Amygdala (tissue), 56 donors: ENCODE measurements at places on chromosomes 3 and 15.
A peak's percentile ranks its signal among the peaks of the same experiment; 100 is the strongest.

GRCh38 chr3:111107662-111108035, 36.0 kb downstream of the NECTIN3 start:
- no peak for DNase-seq

GRCh38 chr3:27220166-27220565, 149.0 kb downstream of the NEK10 start:
- no peak for DNase-seq

- no peak for DNase-seq
Observed at GRCh38 chr15:99202176-99202552, 47.2 kb downstream of the TTC23 start.

- no peak for DNase-seq
Observed at GRCh38 chr15:63526401-63526800, 22.0 kb downstream of the USP3 start.

- peak; percentile 74 for DNase-seq
Observed at GRCh38 chr15:24772686-24773373, 97.3 kb downstream of the NPAP1 start.

DNA sequence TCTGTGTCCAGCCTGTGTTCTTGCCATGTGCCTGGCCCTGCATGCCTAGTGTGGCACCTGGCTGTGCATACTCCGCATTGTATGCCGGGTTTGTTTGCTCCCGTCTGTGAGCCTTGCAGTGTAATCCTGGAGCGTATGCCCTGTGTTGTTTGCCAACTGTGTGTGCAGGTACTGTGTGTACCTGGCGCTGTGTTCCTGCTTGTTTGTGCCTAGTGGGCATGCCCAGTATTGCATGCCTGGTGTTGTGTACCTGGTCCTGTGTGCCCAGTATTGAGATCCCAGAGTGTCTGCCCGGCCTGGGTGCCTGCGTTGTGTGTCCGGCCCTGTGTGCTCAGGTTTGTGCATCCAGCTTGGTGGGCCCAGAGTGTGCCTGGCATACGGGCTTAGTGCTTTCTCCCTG, 54.5 kb upstream of the CHRNA7 start:
- DNase-seq: no peak

DNA sequence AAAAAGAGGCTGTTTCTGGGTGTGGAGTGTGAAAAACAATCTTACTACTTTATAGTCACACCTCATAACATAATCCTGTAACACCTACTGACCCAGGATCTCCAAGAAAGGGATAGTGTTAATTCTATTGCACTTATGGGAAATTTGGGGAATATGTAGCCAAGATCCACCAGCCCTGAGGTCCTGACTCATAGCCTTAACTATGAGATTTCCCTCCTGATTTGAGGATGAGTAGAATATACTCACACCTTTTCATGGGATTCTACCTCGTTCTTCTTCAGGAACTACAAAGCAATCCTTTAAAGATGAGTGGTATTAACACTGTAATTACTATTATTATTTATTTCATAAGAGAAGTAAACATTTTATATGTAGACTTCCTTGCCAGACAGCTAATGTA, 315.2 kb downstream of the MECOM start:
- no peak for DNase-seq
